ENCODE measurements at places on chromosomes 2 and 18.
A peak's percentile ranks its signal among the peaks of the same experiment; 100 is the strongest.

DNA sequence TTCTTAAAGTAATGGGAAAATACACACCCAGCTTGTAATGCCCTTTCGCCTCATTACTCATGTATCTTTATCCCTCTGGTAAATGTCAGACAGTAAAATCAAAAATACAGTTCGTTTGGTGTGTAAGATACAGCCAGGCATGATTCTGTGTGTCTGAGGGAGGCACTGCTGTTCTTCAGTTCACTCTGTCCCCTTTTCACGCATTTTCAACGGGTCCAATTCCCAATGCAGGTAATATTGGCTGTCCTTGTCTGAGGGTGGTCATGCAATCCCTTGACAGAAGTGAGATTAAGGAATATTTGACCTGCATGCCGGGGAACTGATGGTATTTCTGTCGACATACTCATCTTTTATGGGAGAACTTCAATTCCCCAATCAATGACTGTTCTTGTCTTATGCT, 587.2 kb upstream of the NXPH2 start:
- DNase-seq: no peak

DNA sequence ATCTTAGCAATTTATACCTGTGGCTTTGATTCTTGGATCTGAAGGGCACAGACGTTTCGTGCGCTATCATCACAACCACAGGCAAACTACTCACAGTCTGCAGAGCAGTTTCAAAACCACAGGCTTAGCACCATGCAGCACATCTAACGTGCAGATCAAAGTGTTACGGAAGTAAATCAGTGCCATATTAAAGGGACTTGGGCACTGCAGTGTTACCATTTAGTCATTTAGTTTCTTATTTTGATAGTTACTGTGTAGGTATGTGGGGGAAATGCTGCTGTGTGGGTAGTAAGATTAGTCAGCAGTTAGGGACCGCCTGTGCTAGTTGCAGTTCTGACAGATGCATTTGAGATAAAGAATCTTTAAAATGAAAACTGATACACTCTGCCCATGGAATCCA, 384.0 kb downstream of the NBAS start:
- DNase-seq: peak; percentile 13

- DNase-seq: no peak
Observed at GRCh38 chr2:10380048-10380926, 67.8 kb downstream of the ODC1 start.

DNA sequence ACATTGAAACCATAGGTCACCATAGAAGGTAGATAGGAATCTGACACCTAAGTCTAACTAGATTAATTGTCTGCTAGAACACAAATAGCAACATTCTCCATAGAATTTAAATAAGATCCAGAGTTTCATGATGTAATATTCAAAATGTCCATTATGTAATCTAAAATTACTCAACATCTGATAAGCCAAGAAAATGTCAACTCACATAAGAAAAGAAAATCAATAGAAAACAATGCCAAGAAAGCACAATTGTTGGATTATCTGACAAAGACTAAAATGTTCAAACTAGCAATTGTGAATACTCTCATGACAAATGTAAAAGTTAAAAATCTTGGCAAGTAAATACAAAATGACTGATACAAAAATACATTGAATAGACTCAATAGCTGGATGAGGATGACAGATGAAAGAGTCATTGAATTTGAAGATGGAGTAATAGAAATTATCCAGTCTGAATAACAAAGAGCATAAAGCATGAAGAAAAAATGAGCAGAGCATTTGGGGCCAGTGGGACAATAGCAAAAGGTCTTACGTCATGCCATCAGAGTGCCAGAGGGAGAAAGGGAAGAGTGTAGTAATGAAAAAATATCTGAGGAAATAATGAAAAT, 358.6 kb downstream of the METTL4 start:
- DNase-seq: no peak

GRCh38 chr2:102098756-102099155, 43.8 kb upstream of the IL1R1 start:
- no peak for DNase-seq

Measured in small intestine (tissue), 16 donors.